Ovary (tissue), 10 donors: ENCODE measurements at places on chromosomes 1 and 21. TPM values are rescaled to one million over a fixed set of nuclear protein-coding genes. Genes with fewer than 3 reads are reported as not detected.

DNA sequence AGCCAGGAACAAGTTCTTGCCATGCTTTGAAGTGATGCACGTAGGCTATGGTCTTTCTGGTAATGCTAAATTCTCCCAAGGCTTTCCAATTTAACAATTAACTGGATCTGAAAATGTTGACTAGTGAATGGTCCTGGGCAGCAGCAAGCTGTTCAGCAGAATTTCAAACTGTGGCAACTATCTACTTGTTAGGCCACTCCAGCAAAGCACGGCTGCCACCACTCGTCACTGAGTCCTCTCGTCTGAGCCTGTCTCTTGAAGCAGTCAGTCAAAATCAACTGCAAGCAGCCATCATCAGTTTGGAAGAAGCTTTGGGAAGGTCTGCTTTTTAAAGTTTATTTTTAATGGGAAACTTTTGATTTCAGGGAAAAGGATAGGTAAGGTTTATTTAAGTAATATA is 6.1 kb downstream of the FLVCR1 start:
- H3K27ac ChIP-seq: no peak overlapping the region
- no peak for DNase-seq
- H3K4me1 ChIP-seq: peaks cover 3% of the 10 kb centered on the region
- no peaks in the 10 kb centered on the region for H3K36me3 ChIP-seq

DNA sequence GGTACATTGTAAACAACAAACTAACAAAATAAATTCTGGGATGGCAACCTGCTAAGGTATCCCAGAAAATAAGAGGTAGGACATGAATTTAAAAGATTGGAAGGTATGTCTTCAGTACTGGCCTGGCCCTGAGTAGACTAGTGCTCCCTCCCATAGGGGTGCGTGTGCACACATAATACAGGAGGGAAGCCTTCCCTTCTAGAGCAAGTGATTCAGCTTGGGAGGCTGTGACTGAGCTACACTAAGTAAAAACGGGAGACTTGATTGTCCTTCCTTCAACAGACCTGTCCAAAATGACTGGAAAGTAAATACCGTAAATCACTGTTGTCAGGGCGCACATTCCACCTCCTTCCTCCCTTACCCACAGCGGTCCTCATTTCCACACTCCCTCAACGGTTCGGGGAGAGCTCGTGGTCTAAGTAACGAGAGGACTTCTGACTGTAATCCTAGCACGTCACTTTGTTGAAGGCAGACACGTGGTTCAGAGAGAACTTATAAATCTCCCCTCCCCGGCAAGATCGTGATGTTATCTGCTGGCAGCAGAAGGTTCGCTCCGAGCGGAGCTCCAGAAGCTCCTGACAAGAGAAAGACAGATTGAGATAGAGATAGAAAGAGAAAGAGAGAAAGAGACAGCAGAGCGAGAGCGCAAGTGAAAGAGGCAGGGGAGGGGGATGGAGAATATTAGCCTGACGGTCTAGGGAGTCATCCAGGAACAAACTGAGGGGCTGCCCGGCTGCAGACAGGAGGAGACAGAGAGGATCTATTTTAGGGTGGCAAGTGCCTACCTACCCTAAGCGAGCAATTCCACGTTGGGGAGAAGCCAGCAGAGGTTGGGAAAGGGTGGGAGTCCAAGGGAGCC is at the start of gene TGFB2:
Gene TGFB2, plus strand, starts transcription at position 523 of the 859 bp plus-strand sequence. CDS start 1,366 bp downstream, outside the sequence.
- peak within 1 kb of the TSS; percentile 43 for H3K27ac ChIP-seq
- peak; percentile 49 for DNase-seq
- H3K4me3 ChIP-seq: peak within 1 kb of the TSS; percentile 62
- no peaks in the 10 kb centered on the region for H3K4me1 ChIP-seq

GRCh38 chr1:47378147-47378546 is 37.9 kb upstream of the FOXE3 start:
- H3K27me3 ChIP-seq: no peaks in the 10 kb centered on the region
- no peak overlapping the region for H3K4me3 ChIP-seq
- DNase-seq: no peak

SHE gene
- total RNA-seq: 9.0 TPM

DNA sequence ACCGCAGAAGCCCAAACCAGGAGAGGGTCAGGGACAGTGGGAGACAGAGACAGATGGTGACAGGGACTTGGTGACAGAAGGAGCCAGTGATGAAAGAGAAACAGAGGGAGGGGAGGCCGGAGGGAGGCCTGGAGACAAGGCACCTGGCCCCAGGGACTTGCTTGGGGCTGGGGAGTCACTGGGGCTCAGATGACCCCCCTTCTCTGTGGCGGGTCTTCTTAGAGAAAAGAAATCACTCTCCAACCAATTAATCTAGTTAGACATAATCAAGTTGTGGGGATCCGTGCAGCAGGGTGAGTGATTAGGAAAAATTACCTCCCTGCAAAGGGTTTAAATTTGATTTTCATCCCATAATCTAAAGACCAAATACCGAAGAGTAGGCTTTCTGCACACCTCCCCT is 519.8 kb downstream of the PTPRU start:
- DNase-seq: no peak
- H3K27me3 ChIP-seq: no peaks in the 10 kb centered on the region
- H3K27ac ChIP-seq: no peak overlapping the region
- H3K4me3 ChIP-seq: no peak overlapping the region

DNA sequence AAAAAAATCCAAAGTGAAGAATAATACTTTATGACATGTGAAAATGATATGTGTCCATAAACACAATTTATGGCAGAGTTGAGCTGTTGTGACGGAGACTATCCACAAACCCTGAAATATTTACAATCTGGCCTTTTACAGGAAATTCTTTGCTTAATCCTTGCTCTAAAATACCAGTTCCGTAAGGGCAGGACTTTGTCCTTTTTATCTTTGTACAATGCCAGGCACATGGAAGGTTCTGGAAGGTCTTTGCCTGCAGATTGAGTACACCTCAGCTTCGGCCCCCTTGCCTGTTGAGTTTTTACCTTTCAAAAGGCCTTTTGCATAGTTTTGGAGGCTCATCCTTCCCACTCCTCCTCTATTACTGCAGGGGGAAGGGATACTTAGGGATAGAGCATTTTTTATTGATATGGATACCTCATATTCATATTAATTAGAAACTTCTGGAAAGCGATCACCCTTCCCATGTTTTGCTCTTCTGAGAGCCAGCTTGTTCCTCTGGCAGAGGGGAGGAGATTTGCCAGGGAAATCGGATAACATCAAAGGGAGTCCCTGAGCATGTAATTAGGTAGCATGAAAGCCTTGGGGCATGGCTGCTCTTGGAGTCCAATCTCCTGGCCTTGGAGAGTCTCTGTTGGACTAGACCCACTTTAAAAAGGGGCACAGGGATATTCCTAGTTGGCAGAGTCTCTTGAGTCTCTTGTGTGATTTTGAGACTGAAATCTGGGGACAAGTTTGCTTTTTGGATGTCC is 217.1 kb downstream of the KCNJ6 start:
- no peaks in the 10 kb centered on the region for H3K36me3 ChIP-seq
- no peak overlapping the region for H3K4me3 ChIP-seq
- DNase-seq: no peak
- no peaks in the 10 kb centered on the region for H3K27me3 ChIP-seq
- H3K27ac ChIP-seq: no peak overlapping the region

DIO1 gene
- total RNA-seq: not detected

DNA sequence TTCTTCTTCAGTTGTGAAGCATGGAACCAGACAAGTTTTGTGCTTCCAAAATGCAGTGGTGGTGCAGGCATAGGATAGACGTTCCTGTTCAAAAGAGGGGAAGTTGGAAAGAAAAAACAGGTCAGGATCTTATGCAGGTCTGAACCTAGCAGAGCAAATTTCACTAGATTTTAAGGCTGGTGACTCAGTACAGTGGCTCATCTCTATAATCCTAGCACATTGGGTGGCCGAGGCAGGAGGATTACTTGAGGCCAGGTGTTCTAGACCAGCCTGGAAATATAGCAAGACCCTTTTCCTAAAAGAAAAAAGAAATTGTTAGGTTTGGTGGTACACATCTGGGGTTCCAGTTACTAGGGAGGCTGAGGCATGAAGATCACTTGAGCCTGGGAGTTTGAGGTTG is 88.1 kb downstream of the OBSCN start:
- H3K4me3 ChIP-seq: no peak overlapping the region
- DNase-seq: no peak
- H3K27ac ChIP-seq: no peak overlapping the region
- H3K4me1 ChIP-seq: no peaks in the 10 kb centered on the region

GRCh38 chr1:176220100-176220689 is 13.1 kb upstream of the COP1 start:
- no peak overlapping the region for H3K4me3 ChIP-seq
- DNase-seq: no peak
- H3K36me3 ChIP-seq: no peaks in the 10 kb centered on the region
- no peak overlapping the region for H3K27ac ChIP-seq
- H3K4me1 ChIP-seq: no peaks in the 10 kb centered on the region
